GF-D8 (cell line): ENCODE measurements at places on chromosomes 13 and 19.
A peak's percentile ranks its signal among the peaks of the same experiment; 100 is the strongest.

- peak; percentile 17 for DNase-seq
Observed at GRCh38 chr19:43446746-43447489, 18.5 kb downstream of the LYPD3 start.

DNA sequence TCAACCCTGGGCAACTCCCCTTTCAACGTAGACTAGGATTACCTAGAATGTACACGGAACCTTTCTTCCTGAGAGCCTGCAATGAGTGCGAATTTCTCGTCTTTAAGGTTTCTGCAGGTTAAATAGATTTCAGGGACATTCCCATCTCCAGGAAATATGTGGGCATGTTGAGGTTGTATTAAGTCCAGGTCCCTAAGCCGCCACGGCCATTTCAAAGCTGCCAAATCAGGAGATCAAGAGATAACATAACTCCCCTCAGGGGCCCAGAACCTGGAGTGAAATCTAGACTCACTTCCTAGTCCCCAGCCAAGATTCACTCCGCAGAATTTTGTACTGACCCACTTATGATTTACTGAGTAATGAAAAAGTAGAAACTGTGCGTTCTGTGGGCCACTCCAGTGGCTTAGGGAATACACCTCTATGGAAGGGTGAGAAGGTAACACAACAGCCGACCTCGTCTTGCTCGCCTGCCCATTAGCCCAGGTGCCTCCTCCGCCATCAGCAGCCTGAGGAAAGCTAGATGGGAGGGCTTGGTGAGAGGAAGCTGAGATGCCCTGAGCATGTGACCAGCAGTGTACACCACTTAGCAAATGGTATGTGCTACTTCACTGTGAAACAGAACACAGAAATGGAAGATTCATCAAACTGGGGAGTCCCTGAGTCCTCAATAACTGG, 98.5 kb upstream of the SOX1 start:
- no peak for DNase-seq

GRCh38 chr13:44045180-44045562, 165.5 kb downstream of the LACC1 start:
- DNase-seq, result no peak

DNA sequence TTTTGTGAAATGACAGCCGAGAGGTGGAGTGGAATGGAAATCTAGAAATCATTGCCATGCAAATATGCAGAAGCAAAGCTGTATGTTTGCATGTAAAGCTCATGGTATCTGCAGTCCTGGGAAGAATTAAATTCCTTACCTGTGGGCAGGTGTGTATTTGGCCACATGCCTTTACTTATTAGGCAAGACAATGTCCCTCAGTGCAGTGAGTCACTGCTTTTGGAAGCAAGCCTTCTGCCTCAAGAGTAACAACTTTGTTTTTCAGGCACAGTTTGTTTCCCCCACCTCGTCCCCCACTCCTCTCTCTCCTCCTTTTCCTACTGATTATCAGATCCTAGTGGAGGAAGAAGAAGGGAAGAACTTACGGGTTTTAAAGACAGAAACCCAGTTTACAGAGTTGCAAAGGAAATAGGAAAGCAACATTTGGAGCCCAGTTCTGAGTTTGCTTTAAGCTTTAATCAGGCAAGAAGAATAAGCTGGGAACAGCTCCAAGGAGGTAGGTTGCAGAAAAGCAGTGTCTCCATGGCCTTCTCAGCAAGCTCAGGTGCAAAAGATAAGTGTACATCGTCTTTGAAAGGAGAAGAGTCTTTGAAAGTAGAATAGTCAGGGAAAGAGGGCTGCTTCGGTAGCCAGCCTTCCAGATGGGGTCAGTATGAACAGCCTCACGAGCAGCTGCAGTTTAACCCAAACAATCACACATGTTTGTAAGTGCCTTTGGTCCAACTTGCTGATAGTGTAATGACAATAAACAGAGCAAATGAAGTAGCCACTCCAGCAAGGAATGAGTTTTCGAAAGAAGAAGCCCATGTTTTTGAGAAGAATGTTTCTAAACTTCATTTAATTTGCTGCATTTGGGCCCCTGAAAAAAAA, 190.1 kb downstream of the KLF5 start:
- no peak for DNase-seq

GRCh38 chr13:62085337-62086229, 669.9 kb upstream of the PCDH20 start:
- DNase-seq, result no peak

DNA sequence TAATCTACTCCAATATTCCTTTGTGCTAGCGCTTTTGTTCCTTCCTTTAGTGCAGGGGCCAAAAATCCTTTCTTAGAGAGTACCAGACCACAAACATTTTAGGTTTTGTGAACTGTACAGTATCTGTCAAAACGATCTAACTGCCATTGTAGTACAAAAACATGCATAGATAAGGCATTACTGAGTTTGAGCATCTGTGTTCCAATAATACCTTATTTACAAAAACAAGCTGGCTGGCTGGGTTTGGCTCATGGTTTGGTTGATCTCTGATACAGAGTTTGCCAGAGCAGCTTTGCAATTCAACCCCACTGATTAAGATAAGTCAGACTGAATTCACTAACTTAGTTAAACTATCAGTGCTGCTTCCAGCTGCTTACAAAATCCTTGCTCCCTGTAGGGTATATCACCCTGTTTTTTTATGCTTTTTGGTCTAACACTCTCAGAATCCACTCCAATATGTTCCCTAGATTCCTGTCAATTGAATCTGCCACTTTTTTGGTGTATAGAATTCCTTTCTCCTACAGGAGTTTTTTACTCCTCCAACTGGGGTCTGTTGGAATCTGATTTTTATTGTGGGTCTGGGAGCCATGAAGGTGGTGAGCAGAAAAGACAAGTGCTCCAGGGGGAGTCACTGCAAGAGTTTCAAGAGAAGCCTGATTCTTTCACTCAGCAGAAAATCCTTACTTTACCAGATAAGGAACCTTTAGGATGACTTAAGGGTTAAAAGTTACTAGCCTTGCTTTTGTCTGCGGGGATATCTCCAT, 1399.4 kb downstream of the EFNB2 start:
- no peak for DNase-seq

GRCh38 chr19:1811472-1811894, 593 bp downstream of the ATP8B3 start:
- DNase-seq, result no peak

GRCh38 chr19:50779504-50780457, 9.5 kb downstream of the GPR32 start:
- DNase-seq, result no peak

DNA sequence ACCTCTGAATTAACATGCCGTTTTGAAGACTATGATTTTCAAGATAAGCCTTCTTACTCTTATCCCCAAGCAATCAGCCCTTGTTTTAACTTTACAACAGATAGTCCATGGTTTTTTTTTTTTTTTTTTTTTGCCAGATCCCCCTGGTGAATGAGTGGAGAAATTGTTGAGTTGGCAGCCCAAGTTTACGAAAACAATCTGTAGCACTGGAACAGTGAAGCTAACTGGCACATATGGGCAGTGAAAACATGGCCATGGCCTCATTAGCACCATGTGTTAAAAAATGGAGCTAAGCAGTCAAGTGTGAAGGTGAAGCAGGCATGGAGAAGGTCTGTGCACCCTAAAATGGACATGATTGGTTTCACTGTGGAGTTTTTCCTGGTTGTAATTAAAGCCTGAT, 812.1 kb upstream of the MIR17HG start:
- DNase-seq, result no peak

- DNase-seq, result no peak
Observed at GRCh38 chr13:95192998-95193397, 108.3 kb downstream of the ABCC4 start.

DNA sequence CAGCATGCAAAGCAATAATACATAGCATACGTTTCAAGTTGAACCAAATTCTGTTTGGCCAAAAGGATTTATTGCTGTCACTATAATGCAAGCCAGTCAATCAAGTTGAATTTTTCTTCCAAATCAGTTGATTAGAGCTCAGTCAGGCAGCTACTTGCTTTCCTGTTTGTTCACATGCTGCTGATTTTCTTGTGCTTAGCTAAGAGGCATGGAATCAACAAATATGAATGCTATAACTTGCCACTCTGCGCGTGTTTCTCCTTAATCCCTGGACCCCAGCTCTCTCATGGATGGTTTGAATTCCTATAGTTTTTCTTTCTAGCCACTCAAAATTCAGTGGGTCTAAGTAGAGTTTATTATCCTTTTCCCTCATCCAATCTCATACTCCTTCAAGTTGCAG, 311.3 kb downstream of the KLF5 start:
- DNase-seq, result no peak

DNA sequence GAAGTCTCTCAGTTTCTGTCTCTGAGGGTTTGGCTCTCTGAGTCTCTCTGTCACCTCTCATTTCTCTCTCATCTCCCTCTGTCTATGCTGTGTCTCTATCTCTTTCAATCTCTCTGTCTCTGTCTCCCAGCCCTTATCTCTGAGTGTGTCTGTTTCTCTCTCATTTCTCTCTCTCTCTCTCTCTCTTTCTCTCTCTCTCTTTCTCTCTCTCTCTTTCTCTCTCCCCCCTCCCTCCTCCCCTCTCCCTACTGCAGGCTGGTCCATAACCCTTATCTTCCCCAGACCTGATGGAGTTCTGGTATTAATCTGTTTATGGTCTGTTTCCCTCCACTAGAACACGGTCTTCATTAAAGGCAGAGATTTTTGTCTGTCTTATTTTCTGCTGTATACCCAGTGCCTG, 1.3 kb upstream of the PVR start:
- DNase-seq, result no peak

DNA sequence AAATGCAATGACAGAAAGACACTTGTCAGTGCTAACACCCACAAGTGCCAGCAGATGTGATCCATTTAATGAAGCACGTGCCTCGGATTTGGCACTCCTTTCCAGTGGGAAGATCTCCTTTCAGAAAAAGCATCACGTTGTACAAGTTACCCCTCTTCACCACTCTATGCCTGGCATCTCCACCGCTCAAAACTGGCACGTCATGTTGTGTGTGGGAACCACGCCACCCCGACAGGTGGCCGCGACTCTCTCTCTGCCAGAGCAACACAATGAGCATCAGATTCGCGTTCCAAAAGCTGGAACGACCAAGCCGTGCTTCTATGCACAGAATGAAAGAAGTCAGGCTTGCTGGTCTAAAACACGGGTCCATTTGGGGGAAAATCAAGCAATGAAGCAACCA, 24.3 kb downstream of the TMTC4 start:
- no peak for DNase-seq

DNA sequence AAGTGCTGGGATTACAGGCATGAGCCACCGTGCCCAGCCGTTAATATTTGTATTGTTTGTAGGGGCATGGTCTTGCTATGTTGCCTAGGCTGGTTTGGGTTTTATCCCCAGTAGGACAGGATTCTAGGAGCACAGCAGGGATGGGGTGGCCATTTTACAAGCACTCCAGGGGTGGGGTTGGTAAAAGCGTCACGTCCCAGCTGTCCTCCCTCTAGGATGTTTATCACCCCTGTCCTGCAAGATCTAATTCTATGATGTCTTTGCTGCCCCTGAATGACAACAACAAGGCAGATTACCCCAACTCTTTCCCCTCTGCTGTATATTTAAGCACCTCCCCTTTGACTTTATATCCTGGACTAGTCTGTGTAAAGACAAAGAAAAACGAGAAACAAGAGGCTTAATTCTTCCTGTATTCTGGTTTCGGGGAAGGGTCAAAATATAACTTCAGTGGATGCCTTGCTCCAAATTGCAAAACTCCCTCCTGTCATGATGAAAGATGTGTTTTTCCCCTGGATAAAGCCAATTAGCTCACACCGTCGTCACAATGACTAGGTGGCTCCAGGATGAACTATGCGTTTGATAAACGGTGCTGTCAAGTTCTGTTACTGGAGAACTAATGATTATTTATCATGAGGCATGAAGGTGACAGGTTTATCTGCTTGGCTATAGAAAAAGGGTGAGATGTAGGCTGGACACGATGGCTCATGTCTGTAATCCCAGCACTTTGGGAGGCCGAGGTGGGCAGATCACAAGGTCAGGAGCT, 27.8 kb upstream of the OR1M1 start:
- no peak for DNase-seq

DNA sequence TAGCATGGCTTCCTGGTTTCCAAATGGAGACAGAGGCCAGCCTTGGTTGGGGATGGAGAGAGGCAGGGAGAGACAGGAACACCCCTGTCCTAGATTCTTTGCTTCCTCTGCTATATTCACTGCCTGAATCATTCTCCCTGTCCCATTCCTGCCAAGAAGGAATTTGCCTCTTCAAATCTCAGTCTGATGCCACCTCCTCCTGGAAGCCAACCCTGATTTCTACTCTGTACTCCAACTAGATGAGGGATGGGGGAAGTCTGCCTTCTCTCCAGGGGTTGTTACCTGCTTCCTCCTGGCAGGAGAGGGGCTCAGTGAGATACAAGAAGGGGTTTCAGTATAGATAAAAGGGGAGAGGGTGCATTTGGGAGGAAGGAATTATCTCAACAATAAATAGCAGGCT, 1.3 kb upstream of the ACTL9 start:
- no peak for DNase-seq

- no peak for DNase-seq
Observed at GRCh38 chr19:42501733-42502132, 26.5 kb downstream of the CEACAM1 start.

GRCh38 chr19:18541992-18542940, 1.1 kb downstream of the FKBP8 start:
- no peak for DNase-seq

GRCh38 chr13:110070511-110071120, 236.3 kb downstream of the COL4A1 start:
- DNase-seq, result no peak

DNA sequence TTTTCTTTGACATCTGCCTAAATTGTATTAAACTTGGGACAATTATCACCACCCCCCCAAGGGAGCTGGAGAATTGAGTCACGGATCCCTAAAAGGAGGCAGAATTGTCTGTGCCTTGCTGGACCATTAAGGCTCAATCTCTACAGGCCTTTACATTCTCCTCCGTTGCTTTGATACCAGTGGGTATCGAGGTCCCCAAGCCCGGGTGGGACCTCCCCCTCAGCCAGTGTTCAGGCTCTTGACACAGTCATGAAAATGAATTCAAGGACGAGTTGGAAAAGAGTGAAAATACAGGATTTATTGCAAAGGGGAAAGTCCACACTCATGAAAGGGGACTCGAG, 5.6 kb downstream of the PPP1R15A start:
- DNase-seq, result no peak

DNA sequence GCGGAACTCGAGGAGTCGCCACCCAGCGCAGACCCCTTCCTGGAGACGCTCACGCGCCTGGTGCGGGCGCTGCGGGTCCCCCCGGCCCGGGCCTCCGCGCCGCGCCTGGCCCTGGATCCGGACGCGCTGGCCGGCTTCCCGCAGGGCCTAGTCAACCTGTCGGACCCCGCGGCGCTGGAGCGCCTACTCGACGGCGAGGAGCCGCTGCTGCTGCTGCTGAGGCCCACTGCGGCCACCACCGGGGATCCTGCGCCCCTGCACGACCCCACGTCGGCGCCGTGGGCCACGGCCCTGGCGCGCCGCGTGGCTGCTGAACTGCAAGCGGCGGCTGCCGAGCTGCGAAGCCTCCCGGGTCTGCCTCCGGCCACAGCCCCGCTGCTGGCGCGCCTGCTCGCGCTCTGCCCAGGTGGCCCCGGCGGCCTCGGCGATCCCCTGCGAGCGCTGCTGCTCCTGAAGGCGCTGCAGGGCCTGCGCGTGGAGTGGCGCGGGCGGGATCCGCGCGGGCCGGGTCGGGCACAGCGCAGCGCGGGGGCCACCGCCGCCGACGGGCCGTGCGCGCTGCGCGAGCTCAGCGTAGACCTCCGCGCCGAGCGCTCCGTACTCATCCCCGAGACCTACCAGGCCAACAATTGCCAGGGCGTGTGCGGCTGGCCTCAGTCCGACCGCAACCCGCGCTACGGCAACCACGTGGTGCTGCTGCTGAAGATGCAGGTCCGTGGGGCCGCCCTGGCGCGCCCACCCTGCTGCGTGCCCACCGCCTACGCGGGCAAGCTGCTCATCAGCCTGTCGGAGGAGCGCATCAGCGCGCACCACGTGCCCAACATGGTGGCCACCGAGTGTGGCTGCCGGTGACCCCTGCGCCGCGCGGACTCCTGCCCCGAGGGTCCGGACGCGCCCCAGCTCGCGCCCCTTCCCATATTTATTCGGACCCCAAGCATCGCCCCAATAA, 2.3 kb downstream of the AMH start:
- no peak for DNase-seq
